Bladder microvascular endothelial cell (primary cell): ENCODE measurements at places on chromosomes 11 and 22. TPM values are rescaled to one million over a fixed set of nuclear protein-coding genes. Genes with fewer than 3 reads are reported as not detected.

Gene OR10D3
- not detected in 2 replicates for total RNA-seq

Gene LMNTD2
- total RNA-seq = 1.2 and 1.8 TPM in 2 replicates

Gene SMCO4
- total RNA-seq = 12.3 and 52.0 TPM in 2 replicates

Gene IRAG1
- 0.44 and 0.81 TPM in 2 replicates for total RNA-seq

Gene TIGD3
- under 0.01 and 0.13 TPM in 2 replicates for total RNA-seq

Gene OR51B5
- not detected in 2 replicates for total RNA-seq

Gene ZBTB16
- 27.5 and 30.0 TPM in 2 replicates for total RNA-seq

Gene TBCEL
- total RNA-seq = 14.2 and 30.5 TPM in 2 replicates

Gene C22orf31
- not detected in 2 replicates for total RNA-seq

Gene MYOD1
- total RNA-seq = not detected in 2 replicates

Gene FGF19
- not detected in 2 replicates for total RNA-seq

Gene SCN2B
- not detected in 2 replicates for total RNA-seq

Gene RAB38
- 1.9 and 2.1 TPM in 2 replicates for total RNA-seq

Gene PTGDR2
- 0.06 TPM in 1 of 2 replicates, not detected in the other for total RNA-seq

Gene HNRNPUL2
- 9.9 and 18.2 TPM in 2 replicates for total RNA-seq

Gene CWF19L2
- total RNA-seq = 8.9 and 18.5 TPM in 2 replicates

Gene DGAT2
- 0.65 and 2.9 TPM in 2 replicates for total RNA-seq

Gene MOGAT2
- total RNA-seq = not detected in 2 replicates

Gene SYT8
- total RNA-seq = 0.06 TPM in 1 of 2 replicates, not detected in the other

Gene WT1
- total RNA-seq = not detected in 2 replicates

Gene TNNT3
- total RNA-seq = 2.1 TPM in 1 of 2 replicates, not detected in the other

Gene VWCE
- total RNA-seq = 5.0 and 13.3 TPM in 2 replicates

Gene STK33
- total RNA-seq = 0.49 and 0.88 TPM in 2 replicates

Gene MS4A15
- total RNA-seq = not detected in 2 replicates

Gene P4HA3
- 14.7 and 31.0 TPM in 2 replicates for total RNA-seq

Gene EWSR1
- total RNA-seq = 109 and 136 TPM in 2 replicates

Gene METTL15
- 7.9 and 16.6 TPM in 2 replicates for total RNA-seq

Gene NRXN2
- 0.49 TPM in 1 of 2 replicates, not detected in the other for total RNA-seq

Gene CTSF
- 16.7 and 31.8 TPM in 2 replicates for total RNA-seq

Gene DUSP8
- 0.32 and 1.8 TPM in 2 replicates for total RNA-seq

Gene TPH1
- under 0.01 TPM in 1 of 2 replicates, not detected in the other for total RNA-seq

Gene OR8I2
- not detected in 2 replicates for total RNA-seq

Gene CALCA
- not detected in 2 replicates for total RNA-seq
